ENCODE measurements at places on chromosomes 11 and 22.
A peak's percentile ranks its signal among the peaks of the same experiment; 100 is the strongest.

DNA sequence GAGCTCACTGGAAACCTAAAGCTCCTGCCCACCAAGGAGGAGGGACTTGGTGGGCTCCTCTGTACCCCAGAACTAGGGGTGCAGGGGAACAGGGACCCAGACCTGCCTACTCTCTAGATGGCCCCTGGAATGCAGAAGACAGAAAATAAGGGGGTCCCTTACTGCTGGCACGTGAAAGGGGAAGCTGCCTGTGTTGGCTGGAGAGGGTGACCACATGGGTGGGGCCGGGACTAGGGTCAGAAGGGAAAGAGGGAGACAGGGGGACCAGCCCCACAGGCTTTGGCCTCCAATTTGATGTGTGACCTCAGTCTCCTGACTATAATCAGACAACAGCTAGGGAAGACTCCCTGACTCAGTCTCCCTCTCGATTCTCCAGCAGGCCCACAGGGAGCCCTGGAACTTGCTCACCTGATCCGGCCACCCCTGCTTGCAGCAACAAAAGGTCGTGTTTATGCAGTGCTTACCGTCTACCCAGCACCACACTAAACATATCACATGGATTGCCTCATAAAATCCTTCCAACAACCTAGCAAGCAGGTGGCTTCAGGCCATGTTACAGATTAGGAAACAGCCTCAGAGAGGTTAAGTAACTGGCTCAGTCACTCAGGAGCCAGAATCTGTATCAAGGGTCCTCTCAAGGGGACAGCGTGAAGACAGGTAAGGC lies 10.2 kb downstream of the ARAP1 start:
- no peak for DNase-seq

DNA sequence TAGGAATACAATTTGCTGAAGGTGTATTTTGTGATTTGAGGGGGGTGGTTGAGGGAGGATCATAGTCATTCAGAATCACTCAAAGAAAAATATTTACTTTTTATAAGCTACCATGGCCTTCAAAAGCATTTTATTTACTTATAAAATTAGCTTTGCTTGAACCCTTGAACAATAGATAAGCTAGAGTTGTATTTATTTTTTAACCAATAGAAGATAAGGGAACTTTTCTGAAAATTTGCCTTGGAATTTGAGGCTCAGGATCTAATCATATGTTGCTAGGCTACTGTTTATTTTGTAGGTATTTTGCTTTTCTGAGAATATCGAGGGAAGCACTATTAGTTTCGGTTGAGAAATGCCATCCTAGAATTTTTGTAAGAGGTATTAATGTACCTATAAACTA lies 82.1 kb downstream of the EMSY start:
- DNase-seq, result no peak

GRCh38 chr11:27280140-27280539 lies 82.9 kb downstream of the CCDC34 start:
- no peak for DNase-seq

DNA sequence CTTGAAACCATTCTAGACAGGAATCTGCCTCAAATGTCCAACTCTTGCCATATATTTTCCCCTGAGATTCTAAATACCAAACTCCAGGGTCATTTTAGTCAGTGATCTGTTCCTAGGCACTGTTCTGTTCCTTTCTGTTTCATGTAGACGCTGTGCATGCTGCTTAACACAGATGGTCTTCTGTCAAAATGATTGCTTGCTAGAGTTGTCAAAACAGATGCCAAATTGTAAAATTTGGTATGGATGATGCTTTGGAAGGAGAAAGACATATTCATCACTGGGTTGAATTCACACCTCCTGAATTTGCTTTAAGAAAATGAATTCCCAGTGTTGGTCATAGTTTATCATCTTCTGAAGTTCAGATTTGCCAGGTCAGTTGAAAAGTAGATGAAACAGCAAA lies 425.9 kb downstream of the ETS1 start:
- DNase-seq, result no peak

GRCh38 chr11:113994077-113994954 lies 19.4 kb downstream of the HTR3A start:
- DNase-seq, result peak; percentile 66

GRCh38 chr11:119832202-119832935 lies 103.4 kb upstream of the NECTIN1 start:
- no peak for DNase-seq

DNA sequence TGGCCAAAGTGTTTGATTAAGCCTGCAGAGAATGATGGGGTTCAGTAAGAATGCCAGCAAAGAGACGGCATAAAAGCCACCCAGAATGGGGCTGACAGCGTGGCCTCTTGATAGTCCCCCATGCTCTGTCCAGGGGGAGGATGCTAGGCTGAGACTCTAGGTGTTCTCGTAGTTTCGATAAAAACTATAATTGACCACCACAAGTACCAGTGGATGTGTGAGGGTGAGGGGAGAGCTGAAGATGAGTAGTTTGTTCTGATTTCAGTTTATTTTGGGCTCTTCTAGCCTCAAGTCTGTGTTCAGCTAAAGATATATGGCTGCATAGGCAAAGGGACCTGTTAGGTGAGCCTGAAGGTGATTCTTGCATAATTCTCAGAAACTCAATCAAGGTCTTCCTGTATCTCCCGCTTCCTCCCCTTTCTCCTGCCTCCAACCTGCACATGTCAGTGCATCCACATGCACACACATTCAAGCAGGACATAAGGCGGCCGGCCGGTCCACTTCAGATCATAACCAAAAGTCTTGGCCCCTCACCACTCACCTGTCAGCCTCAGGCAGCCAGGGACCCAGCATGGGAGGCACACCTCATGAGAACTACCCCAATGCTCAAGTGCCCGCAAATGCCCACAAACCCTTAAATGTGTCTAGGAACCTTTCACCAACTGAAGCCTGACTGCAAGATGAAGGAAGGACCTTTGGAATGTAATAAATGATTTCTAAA lies 31.2 kb downstream of the FLI1 start:
- no peak for DNase-seq

Data from B cell (primary cell).